ENCODE measurements at places on chromosomes 13 and 19.

GRCh38 chr19:11125994-11126685 is 29.4 kb downstream of the SPC24 start:
- peak; percentile 34 for DNase-seq

- DNase-seq = no peak
These were observed 9.0 kb downstream of the F2RL3 start for GRCh38 chr19:16897856-16898161.

DNA sequence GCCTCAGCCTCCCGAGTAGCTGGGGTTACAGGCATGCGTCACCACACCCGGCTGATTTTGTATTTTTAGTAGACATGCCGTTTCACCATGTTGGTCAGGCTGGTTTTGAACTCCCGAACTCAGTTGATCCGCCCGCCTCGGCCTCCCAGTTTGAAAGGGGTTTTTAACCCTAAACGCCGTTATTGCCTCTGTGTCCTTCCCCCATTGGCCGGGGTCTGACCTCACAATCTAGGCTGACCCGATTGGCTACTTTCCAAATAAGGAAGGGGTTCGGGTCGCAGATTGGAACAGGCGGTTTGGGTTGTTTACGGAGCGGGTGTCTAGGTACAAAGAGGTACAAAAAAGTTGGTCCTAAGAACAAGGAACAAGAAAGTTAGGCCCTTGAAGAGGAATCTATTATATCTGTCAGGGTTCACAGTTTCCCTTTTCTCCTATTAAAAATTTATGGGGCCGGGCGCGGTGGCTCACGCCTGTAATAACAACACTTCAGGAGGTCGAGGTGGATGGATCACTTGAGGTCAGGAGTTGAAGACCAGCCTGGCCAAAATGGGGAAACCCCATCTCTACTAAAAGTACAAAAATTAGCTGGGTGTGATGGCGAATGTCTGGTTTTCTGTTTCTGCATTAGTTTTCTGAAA is 1.0 kb downstream of the ZNF253 start:
- no peak for DNase-seq

GRCh38 chr19:11330127-11330526 is 9.3 kb downstream of the RAB3D start:
- no peak for DNase-seq

GRCh38 chr13:78608688-78609463 is 5.5 kb upstream of the POU4F1 start:
- DNase-seq = no peak

DNA sequence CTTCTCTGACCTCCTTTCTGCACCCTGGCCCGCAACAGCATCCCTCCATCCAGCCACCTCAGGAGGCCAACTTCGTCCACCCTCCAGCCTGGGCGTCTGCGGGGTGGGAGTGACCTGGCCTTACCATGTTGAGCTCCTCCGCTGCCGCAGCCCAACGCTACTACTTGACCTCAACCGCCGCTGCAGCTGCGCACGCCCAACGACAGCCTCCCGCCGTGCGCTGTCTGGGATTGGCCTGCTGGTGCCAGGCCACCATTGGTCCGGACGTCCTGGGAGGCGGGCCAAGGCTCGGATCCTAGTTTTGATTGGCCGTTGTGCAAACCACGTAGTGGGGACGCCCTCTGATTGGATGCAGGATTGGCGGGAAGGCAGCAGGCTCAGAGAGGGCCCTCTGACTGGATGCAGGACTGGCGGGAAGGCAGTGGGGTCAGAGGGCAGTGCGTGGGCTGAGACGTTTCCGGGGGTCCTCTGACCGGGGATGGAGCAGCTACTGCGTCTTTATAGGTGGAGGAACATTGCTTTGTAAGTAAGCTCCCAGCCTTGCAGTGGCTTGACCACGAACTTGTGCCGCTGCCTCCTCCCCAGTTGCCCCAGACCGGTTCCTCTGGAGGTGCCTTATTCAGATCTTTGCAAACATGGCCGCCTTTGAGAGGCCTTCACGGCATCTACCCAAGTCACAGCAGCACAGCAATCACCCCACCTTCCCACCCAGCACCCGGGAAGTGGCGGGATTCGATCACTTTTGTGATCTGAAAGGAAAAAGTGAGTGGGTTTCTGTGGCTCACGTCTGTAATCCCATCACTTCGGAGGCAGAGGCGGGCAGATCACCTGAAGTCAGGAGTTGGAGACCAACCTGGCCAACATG is at the start of gene TUBA3C:
Gene TUBA3C, minus strand, starts transcription at position 204 of the 865 bp plus-strand sequence. Its CDS starts 77 bp downstream, at position 127.
- no peak for DNase-seq

GRCh38 chr19:33302974-33303790 is 848 bp upstream of the CEBPA start:
- DNase-seq = no peak

GRCh38 chr19:3783660-3784584 is 2.3 kb downstream of the MATK start:
- DNase-seq = no peak

GRCh38 chr19:15114153-15114540 is 6.9 kb downstream of the SYDE1 start:
- DNase-seq = no peak
